ENCODE measurements at places on chromosomes 12 and 14.

GRCh38 chr14:30798516-30798915 lies 75.8 kb upstream of the COCH start:
- no peak for DNase-seq

GRCh38 chr12:54360717-54361456 lies 3.4 kb downstream of the GPR84 start:
- DNase-seq: peak; percentile 27

DNA sequence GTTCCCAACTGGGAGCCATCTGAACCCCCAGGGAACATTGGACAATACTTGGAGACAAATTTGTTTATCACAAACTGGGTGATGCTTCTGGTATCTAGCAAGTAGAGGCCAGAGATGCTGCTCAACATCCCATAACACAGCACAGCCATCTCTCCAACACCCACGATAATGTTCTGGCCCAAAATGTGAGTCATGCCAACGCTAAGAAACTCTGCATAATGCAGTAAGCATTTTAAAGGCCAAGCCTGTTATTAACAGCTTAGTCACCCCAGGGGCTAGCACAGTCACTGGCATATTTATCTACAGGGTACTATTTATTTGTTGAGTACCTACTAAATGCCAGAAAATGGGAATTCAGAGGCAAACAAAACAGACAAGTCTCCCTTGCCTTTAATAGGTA lies 873.1 kb upstream of the TMEM132C start:
- DNase-seq: no peak

GRCh38 chr14:58865514-58866281 lies 227.9 kb downstream of the DACT1 start:
- DNase-seq: no peak

- no peak for DNase-seq
Measured at GRCh38 chr12:30048371-30048770, 264.6 kb upstream of the TMTC1 start.

DNA sequence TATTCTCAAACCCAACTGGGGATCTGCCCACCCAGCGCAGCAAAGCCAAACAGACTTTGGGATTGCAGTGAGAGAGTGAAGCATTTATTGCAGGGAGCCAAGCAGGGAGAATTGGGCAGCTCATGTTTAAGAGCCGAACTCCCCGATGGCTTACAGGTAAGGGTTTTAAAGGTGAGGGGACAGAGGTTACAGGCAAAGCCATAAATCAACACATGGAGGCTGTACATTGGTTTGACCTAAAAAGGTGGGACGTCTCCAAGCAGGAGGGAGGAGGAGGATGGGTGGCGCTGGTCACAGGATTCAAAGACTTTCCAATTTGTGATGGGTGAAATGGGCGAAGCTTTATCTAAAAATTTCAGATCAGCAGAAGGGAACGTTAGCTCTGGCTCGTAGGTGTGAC lies 18.2 kb downstream of the OAS2 start:
- no peak for DNase-seq

- no peak for DNase-seq
Measured at GRCh38 chr12:44507461-44507860, 368.7 kb downstream of the NELL2 start.

- no peak for DNase-seq
Measured at GRCh38 chr14:105468621-105469241, 5.9 kb upstream of the CRIP2 start.

DNA sequence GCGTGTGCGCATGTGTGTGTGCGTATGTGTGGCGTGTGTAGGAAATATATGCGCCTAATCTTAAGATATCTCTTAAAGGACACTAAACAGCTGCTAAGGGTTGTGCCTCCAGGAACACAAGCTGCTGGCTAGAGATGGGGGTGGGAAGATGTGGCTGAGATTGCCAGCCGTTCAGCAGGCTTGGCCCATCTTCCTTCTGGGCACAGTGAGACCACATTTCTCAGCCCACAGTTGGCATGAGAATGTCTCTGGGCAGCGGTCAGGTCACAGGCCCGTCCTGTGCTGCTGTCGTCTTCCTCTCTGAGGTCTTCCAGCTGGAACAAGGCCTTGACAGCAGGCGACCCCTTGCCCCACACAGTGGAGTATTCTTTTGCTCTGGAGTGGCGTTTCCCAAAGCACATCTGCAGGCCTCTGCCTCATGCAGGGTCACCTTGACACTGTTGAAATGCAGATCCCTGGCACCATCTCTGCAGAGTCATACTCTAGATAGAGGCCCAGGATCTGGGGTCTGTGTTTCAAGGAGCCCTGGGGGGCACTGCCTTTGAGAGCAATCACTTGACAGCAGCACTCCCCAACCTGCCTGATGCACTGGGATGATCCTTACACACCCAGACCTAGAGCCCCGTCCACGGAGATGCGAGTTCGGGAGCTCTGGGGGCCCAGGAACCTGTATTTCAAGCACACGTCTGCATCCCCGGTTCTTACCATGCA lies 335.5 kb upstream of the SFSWAP start:
- DNase-seq: no peak

DNA sequence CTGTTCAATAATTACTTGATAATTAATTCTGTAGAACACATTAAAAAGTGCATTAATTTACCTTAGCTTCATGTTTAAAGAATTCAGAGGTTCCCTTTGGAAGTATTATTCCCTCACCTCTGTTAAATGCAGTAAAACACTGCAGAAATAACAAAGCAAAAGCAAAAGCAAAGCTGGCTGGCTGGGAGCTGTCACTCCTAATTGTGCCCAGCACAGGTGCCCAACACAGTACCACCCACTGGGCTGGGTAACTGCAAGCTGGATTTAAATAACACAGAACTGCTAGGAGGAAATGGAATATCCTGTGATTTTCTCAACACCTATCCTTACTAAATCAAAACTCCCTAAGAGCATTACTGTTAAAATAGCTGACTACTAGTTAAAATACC lies 72.6 kb downstream of the SLC2A13 start:
- DNase-seq: no peak

DNA sequence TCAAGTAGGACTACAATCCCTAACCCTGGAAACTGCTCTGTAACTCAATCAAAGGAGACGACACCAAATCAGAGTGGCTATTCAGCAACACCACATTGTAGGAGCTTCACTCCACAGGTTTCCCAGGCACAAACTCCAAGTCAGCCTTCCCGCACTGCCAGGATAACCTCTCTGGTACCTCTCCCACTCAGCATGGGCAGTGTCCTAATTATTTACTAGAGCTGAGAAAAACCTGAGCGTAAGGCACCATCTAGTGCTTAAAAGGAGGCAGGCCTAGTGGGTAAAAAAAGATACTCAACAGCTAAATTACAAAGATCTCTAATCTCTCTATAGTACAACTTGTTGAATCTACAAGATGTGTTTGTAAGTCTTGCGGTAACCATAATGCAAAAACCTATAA lies 36.1 kb downstream of the PARP11 start:
- DNase-seq: no peak

DNA sequence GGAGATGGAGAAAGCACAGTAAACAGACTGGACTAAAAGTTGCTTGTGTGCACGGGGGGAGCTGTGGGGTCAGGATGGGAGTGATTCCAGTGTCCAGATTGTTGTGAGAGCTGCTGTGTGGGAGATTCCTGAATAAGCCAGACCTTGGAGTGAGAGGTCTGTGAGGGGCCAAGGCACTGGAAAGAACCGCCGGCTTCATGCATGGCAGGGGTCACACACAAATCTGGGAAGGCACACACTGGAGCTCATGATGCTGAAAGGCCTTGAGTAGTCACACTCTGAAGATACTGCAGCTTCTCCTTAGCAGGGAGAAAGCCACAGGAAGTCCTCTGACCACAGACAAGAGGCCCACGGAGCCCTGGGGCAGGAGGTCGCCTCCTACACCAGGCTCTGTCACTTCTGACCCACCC lies 23.1 kb downstream of the ADCY6 start:
- peak; percentile 63 for DNase-seq

DNA sequence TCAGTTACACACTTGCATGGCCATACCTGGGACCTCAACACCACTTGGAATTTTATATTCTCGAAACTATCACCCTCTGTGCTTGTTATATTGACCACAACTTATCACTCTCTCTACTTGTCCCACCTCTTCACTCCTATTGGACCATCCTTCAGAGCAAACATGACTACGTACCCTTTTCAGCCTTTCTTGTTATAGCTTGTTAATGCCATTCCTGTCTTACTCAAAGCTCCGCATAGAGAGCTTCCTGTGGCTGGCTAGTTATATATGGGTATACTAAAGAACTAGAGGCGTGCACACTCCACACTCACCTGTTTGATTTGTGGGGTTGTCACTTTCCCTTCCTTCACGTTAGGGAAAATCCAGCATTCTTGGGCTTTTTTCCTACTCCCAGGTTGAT lies 26.3 kb upstream of the FRS2 start:
- DNase-seq: no peak

DNA sequence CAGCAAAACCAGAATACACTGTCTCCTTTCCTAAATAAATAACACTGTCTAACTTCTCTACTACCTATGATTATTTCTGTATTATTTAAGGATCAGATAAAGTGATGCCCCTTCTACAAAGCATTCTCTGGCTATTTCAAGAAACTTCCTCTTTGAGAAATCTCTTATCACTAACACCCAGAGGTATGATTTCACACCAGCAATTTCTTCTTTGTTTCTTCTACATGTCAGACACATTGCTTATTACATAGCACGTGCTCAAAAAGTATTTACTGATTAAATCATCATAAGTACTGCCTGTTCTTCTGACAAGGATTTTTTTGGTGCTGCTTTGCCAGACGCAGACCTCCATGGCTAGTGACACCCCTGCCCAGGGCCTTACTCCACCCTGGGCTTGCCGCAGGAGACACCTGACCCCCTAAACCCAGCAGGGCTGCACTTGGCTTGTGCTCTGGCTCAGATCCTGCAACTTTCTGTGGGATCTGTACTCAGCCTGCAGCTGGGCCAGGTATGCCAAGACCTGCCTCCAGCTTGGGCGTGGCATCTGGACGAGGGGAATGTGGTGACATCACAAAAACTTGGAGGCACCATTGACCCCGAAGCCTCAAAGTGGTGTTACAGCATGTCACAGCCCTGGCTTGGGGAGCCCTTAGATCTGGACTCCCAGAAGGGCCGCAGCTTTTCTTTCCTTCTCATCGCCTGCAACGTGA lies 15.4 kb upstream of the HIGD1C start:
- no peak for DNase-seq

- DNase-seq: no peak
Measured at GRCh38 chr12:40565029-40565633, 127.1 kb upstream of the CNTN1 start.

GRCh38 chr12:20523658-20524057 lies 155.3 kb downstream of the PDE3A start:
- DNase-seq: no peak

- no peak for DNase-seq
Measured at GRCh38 chr12:119211884-119212283, 33.2 kb downstream of the HSPB8 start.

- DNase-seq: no peak
Measured at GRCh38 chr12:6639151-6639801, 3.5 kb upstream of the LPAR5 start.

DNA sequence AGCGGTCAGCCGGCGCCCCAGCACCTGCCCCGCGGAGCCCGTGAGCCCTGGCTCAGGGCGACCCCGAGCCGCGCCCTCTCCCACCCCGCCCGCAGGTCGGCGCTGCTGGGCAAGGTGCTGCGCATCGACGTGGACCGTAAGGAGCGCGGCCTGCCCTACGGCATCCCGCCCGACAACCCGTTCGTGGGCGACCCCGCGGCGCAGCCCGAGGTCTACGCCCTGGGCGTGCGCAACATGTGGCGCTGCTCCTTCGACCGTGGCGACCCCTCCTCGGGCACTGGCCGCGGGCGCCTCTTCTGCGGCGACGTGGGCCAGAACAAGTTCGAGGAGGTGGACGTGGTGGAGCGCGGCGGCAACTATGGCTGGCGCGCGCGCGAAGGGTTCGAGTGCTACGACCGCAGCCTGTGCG lies 14.4 kb downstream of the HHIPL1 start:
- no peak for DNase-seq

- no peak for DNase-seq
Measured at GRCh38 chr12:111414711-111415252, 9.1 kb downstream of the SH2B3 start.

- DNase-seq: no peak
Measured at GRCh38 chr14:34379816-34380470, 82.1 kb downstream of the SPTSSA start.

GRCh38 chr14:73472185-73473114 lies 14.1 kb upstream of the NUMB start:
- no peak for DNase-seq

DNA sequence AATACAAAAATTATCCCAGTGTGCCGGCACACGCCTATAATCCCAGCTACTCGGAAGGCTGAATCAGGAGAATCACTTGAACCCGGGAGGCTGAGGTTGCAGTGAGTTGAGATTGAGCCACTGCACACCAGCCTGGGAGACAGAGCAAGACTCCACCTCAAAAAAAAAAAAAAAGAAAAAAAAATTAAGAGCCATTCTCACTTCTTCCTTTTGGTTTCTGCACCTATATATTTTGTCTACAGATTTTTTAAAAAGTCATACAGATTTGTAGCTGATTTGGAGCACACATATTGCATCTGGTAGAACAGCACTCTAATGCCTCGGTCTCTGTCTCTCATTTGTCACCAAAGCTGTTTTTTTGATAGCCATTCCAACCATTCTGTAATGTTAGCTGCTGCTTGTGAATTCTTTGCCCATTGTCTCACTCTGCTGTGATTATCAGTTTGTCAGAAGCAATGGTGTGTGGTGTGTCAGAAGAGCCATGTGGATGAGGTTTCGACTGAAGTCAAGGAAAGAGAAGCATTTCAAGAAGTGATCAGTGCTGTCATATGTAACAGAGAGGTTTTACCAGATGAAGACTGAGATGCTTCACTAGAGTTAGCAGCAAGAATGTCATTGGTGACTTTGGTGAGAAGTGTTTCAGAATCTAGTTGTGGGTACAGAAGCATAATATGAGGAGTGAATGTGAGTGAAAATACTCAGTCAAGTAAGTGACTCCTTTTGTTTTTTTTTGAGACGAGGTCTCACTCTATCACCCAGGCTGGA lies 8.7 kb upstream of the KTN1 start:
- DNase-seq: no peak

DNA sequence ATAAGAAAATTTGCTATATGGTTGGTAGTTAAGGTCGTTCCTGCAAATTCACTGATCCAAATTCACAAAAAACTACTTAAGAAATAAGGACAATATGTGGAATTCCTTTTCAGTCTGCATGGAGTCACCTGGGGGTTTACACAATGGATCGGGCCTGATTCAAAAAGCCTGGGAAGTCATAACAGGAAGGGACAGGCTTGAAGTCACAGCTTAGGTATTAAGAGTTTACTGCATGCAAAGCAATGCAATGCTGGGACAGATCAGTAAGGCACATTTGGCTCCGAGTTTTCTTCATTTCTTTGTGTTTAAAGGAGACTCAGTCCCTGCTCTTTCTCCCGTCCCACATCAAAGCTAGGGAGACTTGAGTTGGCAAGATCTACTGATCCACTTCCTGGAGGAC lies 153.3 kb downstream of the NTF3 start:
- DNase-seq: no peak

- DNase-seq: no peak
Measured at GRCh38 chr12:18646286-18646890, 91.4 kb downstream of the PLCZ1 start.

- DNase-seq: no peak
Measured at GRCh38 chr12:14846876-14847580, 3.7 kb upstream of the ART4 start.
